ENCODE measurements at places on chromosomes 6 and 20. TPM values are rescaled to one million over a fixed set of nuclear protein-coding genes. Genes with fewer than 3 reads are reported as not detected.

DNA sequence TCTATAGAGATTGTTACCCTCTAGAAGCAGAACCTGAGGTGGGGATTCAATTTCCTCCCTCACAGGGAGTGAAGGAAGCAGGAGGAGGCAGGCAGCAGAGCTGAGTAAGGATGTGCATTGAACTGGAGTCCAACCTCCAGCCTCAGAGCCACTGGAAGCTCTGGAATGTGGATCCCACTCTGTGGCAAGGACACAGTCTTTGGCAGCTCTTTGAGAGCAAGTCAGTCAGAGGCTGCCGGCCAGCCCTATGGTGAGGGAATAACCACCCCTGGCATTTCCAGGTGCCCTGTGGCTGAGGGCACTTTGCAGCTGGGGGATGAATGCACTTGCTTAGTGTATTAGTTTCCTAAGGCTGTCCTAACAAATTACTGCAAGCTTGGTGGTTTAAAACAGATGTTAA lies 37.2 kb downstream of the EBF4 start:
- DNase-seq, result no peak

- DNase-seq, result no peak
These were observed 101.8 kb upstream of the NHSL1 start for GRCh38 chr6:138601128-138601527.

DNA sequence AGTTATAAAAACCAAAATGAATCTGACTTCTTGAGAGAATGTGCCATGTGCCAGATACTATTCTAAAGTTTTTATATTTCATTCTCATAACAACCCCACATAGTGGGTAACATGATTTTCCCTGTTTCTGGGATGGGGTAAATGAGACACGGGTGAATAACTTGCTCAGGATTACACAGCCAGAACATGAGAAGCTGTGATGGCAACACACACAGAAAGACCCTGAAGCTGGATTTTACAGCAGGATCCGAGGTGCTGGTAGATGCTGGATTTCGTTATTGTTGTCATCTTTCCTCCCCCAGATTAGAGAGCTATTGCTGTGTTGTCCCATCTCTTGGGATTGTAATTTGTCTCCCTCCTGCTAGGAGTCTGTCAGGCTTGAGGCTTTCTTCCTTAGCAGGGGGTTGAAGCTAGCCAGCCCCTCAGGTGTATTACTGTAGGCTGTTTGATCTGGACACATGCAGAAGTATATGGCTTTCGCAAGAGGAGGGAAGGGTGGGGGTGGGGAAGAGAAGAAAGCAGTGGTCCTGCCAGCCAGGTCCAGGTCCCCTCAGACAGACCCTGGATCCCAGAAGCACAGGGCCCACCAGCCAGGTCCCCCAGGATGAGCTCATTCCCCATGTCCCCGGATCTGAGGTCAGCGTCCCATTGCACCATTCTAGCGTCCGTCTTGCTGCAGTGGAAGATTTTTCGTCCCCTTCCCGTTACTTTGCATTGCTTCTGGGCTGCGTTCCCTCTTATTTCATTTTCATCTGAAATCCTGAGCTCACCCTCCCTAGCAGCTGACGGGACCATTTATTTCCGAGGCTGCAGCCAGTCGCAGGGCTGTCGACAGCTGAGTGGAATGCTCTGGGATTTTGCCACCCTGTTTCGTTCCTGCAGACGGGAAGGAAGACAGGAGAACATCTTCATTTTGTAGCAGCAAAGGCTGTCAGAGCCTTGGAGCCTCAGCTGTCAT lies 7.3 kb upstream of the KCNG1 start:
- DNase-seq, result no peak

DNA sequence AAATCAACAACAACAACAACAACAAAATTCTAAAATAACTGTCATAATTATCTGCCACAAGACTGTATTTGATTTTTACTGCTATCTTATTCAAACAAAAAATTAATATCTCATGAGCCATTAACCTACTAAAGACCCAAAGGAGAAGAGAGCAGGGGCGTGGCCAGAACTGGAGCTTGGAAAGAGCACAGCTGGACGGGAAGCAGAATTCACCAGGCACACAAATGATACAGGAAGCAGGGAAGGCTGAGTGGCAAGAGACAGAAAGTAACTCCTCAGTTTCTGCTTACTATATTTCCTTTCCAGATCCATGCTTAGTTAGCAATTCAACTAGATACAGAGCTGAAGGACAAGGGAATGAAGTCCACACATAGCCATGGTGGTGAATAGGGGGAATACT lies 54.4 kb downstream of the FKBP5 start:
- DNase-seq, result no peak

Gene TMC2
- not detected for total RNA-seq

Gene ASCC3
- 44.1 TPM for total RNA-seq

- no peak for DNase-seq
These were observed 67.1 kb downstream of the ESF1 start for GRCh38 chr20:13717631-13718044.

Gene PLEKHG1
- total RNA-seq, result 199 TPM

DNA sequence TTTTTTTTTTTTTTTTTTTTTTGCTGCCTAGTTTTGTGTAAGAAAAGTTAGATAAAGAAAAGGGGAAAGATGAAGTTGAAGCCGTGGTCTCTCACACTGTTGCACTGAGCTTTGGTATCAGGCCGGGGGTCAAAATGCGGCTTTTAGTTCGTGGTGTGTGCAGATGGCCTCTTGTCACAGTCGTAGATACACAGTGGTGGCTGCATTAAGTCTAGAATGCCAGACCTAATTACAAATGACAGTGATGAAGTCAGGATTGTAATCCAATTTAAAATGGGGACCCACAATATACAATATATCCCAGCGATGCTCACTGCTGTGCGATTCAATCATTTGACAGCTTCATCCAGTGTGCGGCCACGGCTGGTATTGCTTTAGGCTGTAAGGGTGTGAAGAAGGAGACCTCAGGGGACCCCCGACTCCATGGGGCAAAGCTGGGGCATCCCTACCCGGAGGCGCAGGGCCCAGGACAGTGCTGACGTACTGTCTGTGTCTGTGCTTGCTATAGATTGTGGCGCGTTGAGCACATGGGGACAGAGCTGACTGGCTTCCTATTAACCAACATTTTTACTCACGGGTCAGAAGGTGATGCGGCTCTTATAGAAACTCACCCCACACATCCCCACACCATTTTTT lies 210.0 kb upstream of the SOX4 start:
- DNase-seq, result no peak

GRCh38 chr20:31835977-31836852 lies 9.2 kb downstream of the FOXS1 start:
- DNase-seq, result peak; percentile 29

Gene BPIFB1
- not detected for total RNA-seq

DNA sequence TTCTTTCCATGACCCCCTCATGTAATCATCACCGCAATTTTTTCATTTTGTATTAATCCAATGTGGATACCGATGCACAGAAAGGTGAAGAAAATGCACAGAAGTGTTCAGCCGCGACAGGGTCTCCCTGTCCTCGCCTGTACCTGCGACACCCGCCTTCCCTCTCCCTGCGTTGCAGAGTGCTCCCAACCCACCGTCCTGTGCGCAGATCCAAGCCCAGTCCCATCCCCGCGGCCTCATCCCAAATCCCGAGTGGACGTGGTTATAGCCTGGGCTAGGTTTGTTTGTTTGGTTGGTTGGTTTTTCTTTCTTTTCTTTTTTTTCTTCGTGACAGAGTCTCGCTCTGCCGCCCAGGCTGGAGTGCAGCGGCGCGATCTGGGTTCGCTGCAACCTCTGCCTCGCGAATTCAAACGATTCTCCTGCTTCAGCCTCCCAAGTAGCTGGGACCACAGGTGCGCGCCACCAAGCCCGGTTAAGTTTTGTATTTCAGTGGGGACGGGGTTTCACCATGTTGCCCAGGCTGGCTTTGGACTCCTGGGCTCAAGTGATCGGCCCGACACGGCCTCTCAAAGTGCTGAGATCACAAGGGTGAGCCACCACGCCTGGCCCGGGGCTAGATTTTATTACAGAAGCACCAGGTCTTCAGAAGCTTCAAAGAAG lies 536 bp upstream of the RAET1G start:
- DNase-seq, result no peak

All from activated B cell treated with CpG ODN at 0.5 μM for 24 hours (primary cell).